Mammary epithelial cell (primary cell): ENCODE measurements at places on chromosomes 12 and 14.

DNA sequence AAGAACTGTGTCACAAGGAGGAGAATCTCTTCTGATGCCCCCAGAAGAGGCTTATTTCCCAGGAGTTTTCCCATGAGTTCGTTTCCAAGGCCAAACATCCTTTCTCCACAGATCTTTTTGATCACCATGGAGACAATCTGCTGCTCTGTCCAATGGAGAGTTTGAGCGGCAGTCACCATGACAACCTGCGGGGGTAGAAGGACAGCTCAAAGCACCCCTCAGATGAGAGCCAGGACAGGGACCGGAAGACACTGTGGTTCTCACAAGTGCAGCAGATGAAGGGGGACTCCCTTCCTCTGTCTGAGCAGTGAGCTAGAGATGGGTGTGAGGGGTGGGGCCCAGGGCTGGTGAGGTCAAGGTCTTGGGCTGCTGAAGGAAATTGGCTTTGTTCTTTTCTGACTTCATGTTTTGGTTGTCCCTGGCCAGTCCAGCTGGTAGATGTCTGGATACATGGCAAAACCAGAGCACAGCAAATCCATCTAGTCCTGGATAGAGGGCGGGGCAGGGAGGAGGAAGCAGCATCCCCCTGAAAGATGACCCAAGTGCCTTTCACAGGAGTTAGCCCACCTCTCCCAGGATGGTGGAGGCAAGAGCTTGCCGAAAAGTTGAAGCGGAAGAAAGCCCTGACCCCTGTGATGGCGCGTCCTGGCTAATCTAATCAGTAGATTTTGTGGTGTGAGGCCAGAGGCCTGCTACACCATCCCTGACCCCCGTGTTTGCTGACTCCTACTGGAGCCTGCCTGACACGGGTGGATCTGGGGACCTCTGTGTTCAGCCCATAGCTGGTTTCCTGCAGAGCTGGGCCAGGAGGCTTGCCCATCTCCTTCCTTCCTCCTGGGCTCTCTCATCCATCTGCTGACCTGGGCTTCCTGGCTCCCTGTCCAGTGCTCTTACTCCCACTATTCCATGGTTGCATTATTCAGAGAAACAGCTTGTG lies 24.4 kb downstream of the DHRS2 start:
- no peak for DNase-seq

DNA sequence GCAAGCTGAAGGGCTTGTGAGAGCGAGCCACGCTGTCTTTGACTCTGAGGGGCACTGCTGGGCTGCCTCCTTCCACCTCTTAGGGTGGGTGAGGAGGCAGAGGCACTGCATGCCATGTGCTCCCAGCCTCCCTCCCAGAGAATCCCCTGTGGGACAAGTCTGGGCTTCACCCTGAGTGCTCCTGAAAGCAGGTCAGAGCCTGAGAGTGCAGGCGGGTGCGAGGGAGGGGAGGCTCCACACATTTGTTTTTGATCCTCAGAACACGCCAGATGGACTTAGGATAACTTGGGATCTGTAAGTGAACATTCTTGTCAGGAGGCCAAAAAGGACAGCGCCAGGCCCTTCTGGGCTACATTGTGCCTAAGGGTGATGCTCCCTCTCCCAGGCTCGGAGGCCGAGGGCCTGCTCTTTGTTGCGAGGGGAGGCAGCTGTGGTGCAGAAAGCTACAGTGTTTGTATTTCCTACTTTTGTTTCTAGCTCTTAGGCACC lies 155.4 kb downstream of the TMX1 start:
- DNase-seq: peak; percentile 95

DNA sequence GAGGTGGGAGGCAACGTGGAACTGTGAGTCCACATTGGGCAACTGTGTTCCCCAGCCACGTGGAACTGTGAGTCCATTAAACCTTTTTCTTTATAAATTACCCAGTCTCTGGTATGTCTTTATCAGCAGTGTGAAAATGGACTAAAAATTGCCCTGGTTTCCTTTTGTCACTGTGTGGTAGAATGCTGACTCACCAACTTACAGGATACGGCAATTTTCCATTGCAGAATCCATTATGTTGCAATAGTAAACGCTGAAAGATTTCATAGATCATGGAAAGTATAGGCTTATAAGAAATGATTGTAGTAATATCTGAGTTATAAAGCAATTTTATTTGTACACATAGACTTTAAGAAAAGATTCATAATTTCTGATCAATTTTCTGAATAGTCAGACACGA lies 93.0 kb downstream of the GTF2A1 start:
- no peak for DNase-seq

- DNase-seq: no peak
These were observed 98.1 kb downstream of the GAS2L3 start for GRCh38 chr12:100671396-100672074.

GRCh38 chr12:115259968-115260747 lies 576.2 kb upstream of the TBX3 start:
- no peak for DNase-seq

DNA sequence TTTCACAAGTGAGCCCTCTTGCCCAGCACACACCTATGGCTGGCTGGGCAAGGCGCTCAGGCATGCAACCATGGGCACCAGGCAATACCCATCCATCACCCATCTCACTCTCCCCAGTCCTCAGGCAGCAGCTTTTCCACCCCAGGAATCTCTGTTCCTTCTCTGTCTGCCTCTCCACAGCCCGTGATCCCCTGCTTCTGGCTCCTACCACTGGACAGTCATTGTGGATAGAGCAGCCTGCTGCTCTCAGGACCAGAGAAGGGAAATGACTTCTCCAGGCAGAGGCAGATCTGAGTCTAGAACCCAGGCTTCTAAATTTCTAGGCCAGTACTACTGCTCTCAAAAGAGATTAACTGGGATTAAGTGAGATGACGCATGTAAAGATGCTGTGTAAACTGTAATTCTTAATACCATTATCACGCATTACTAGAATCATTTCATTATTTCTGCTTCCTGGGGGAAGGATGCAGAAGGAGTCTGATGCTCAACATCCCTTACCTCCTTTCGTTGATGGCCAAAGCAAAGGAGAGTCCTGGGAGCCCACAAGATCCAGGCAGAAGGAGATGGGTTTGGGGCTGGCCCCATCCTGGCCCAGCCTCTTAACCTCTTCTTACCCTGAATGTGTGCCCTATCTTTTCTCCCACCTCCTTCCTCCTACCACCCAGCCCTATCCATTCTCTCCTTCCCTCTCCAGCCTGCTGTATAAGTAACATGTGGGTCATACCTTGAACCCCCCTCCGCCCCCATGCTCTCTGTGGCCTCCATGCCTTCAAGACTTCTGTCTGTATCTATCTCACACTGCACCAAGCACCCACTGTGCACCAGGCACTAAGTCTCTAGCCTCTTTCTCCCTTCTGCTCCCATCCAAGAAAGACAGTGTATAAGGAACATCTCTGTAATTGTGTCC lies 4.8 kb upstream of the AQP5 start:
- no peak for DNase-seq
